Stimulated activated CD4-positive, alpha-beta T cell treated with anti-CD3 and anti-CD28 coated beads, TNF-alpha, amount 100 ng/mL, for 24 hours (primary cell): ENCODE measurements at places on chromosomes 4 and X.
A peak's percentile ranks its signal among the peaks of the same experiment; 100 is the strongest.

- peak; percentile 31 for DNase-seq
Observed at GRCh38 chrX:45824471-45824870, 623.8 kb upstream of the DIPK2B start.

- no peak for DNase-seq
Observed at GRCh38 chrX:94961730-94962129, 1287.7 kb downstream of the FAM133A start.

DNA sequence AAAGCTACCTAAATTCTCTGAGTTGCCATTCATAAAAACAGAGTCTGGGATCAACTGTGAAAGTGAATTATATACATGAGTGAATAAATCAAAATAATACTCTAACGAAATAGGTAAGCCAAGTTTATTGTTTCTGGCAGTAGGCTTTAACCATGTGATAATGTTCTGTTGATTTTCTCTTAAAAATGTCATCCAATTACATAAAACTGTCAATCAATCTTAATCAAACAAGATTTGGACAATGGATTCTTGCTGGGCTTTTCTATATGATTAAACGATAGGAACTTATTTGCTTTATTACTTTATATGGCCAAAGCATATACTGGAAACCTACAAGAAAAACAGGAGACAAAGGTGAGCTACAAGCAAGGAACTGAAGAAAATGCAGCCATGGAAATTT lies 148.8 kb downstream of the INPP4B start:
- no peak for DNase-seq

GRCh38 chr4:183355405-183355804 lies 33.2 kb upstream of the CLDN24 start:
- DNase-seq: no peak
